ENCODE measurements at places on chromosomes 6 and 20.
A peak's percentile ranks its signal among the peaks of the same experiment; 100 is the strongest.

- no peak for DNase-seq
Observed at GRCh38 chr20:42085366-42085765, 467.2 kb upstream of the CHD6 start.

GRCh38 chr6:150004101-150004782 is 21.1 kb downstream of the RAET1L start:
- DNase-seq, result peak; percentile 37

DNA sequence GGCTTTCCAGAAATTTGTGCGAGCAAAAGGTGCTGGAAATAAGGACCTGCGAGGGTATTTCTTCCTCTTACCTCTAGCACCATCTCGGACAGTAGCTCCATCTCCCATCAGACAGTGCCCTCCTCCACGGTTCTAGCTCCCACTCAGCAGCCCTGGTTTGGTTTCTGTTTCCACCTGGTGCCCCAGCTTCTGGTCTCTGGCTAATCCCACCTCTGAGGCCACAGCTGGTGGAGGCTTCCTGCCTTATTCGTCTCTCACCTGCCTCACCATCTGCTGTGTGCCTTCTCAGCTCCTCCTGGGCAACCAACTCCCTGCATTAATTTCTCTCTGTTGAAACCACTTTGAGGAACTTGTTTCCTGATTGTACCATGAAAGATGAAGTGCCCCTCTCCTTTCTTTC is 162.4 kb upstream of the CDYL start:
- DNase-seq, result no peak

DNA sequence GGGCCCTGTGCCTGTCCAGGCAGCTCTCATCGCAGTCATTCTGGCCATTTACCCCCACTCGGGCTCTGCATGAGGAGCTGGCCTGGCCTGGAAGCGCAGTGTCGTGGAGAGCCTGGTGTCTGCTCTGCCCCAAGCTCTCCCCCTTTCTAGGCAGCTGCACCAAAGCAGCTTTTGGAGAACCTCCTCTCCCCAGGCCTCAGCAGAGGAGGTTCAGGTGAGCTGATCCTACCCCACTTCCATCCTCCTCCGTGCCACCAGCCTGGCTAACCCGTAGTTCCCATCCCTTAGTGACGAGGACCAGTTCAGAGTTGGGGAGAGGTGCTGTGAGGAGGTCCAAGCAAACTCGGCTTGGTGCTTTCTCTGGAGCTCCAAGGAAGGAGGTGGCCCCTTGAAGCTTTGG is 30.5 kb upstream of the PHACTR3 start:
- DNase-seq, result no peak

DNA sequence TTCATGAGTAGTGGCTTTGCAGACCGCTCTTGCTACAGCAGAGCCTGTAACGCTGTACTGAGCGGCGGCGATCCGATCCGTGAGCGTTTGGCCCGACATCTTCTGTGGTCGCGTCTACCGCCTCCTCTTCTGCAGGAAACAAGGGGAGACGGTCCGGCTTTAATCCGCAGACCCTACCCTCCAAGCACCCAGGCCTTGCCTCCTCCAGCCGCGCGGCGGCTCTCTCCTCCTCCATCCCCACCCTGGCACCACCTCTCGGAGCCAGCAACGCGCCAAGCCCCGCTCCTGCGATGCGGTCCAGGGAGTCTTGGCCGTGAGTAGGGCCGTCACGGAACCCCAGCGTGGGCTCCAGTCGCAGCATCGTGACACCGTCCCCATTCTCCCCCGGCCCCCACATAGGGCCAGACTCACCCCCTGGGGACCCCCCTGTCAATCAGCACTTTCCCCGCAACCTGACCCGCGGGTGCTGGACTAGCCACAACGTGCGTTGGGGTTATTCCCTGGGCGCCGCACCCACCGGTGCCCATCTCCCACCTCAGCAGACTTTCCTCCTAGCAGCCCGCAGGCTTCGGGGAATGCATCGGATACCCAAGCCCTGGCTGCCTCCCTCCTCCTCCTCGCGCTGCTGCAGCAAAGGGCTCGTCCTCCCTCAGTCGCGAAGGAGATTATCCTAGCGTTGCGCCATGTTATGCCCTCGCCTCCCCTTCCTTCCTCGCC is 914 bp downstream of the SNAP91 start:
- DNase-seq, result no peak

DNA sequence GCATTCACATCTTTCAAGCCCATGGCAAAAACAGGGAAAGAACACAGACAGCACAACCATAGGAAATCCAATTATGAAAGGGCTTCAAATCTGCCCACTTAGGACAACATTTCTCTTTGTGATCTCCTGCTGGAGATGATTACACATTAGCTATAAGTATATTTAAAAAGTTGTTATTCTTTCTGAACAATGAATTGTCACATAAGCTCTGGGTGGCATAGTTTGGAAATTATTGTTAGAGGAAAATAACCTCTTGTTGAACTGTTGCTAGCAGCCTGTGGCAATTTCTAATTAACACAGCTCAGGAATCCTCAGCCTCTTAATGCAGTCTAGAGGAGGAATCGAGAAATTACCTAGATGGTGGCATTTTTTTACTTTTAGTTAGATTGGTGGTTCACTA is 54.9 kb downstream of the BCAS1 start:
- DNase-seq, result no peak

DNA sequence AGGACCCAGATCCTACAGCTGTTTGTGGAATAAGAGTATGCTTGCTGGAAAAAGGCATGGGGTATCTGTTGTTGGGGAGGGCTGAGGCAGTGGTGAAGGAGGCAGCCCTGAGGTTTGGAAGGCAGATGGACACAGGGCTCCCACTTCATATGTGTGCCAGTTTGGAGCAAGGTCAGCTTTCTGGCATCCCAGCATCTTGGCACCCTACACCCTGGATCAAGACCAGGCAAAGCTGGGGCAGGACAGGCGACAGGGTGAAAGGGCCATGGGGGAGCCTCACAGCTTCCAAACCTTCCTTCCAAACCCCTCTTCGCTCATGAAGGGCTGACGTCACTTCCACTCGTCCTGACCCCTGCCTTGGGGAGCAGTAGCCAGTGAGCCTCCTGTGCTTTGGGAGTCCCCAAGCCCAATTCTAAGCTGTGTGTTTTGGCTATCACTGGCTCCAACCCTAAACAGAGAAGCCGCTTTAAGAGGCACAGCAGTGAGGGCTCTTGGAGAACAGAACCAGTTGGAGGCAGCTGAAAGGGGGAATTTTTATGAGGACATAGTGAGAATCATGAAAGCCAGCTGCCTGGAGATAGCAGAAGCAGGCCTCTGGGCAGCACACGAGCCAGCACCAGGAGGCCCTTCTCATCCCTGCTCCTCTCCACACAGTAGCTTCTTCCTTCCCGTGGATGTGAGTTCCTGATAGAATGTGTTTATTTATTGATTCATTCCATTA is 448.6 kb upstream of the CDH4 start:
- no peak for DNase-seq

- DNase-seq, result no peak
Observed at GRCh38 chr20:4061987-4062386, 46.6 kb upstream of the RNF24 start.

DNA sequence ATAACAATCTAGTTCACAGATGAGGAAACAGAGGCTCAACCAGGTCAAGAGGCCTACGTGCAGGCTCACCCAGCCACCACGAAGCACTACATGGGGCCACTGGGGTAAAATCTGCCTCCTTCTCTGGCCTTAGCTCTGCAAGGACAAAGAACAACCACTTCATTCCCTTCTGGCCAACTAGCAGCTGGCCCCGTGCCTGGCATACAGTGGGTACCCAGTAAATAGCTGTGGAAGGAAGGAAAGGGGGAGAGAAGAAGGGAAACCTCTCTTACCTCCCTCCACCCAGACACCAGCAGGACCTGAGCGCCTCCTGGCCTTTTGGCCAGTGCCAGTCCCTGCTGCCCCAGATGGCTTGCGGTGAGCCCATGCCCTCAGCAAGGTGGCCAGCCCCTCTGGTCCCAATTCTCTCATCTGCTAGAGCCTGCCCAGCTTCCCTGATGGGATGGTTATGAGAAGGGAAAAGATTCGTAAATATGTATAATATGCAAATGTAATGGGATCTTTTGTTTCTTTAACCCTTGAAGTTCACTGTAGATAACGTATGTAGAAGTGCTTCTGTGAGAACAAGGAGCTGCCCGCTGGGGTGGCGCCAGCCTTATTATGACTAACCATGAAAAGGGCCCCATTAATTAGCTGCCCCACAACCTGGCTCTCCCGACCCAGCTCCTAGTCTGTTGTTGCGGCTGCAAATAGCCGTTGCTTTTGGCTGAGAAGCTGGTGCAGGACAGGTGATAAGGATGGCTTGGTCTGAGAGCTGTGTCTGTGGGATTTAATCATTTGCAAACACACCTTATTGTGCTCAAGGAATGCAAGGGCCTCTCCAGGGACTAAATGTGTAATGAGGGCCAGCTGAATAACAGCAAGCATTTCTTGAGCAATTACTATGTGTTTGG is 62.0 kb downstream of the DLGAP4 start:
- no peak for DNase-seq

DNA sequence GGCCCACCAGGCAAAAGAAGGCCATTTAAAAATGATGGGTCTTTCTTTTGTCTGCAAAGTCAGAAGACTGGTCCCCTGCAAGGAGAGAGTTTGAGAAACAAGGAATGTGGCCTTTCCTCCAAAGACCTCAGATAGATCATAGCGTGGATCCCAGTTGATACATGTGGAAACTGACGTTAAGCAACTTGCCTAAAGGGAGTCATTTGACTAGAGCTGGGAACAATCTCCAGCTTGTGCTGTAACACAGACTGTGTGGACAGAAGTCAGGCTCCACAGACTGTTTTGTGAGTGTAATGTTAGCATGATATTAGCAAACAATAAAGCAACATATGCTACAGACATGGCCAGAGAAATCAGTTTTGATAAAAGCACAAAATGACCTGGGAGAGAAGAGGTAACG is 140.4 kb upstream of the CITED2 start:
- no peak for DNase-seq

DNA sequence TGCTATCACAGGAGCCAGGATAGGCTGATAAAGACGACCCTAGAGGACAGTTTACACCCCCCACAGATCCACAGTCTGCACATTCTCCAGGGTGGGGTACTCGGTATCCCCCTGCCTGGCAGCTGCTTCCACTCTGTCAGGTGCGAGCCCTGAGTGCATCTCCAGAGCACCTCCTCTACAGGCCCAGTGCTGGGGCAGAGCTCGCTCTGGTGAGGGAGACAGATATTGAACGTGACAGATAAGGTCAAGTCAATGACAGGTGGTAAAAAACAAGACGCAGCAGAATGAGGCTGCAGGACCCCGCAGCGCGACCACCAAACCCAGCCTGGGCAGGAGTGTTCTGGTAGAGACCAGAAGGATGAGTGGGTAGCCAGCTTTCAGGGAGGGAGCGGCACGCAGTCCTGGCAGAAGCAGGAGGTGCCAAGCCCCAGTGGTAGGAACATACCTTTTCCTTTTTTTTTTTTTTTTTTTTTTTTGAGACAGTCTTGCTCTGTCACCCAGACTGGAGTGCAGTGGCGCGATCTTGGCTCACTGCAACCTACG is 12.4 kb upstream of the MYL9 start:
- no peak for DNase-seq

DNA sequence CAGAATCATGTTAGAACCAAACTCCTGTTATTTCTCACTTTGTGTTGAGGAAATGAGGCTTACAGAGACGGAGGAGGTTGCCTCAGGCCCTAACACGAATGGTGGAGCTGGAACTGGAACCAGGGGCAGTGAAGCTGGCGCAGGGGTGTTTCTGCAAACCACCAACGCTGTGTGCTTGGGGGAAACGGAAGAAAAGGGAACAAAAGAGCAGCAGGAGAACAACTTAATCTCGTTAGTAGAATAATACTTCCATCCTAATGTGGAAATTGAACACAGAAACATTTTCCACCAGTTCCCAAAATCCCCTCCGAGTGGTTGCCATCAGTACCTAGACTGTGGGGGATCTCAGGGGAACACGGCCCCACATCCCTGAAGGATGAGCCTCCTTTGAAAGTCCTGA is 103.4 kb upstream of the FRMD1 start:
- peak; percentile 1 for DNase-seq
